BJ (cell line): ENCODE measurements at places on chromosomes 1 and 21.

DNA sequence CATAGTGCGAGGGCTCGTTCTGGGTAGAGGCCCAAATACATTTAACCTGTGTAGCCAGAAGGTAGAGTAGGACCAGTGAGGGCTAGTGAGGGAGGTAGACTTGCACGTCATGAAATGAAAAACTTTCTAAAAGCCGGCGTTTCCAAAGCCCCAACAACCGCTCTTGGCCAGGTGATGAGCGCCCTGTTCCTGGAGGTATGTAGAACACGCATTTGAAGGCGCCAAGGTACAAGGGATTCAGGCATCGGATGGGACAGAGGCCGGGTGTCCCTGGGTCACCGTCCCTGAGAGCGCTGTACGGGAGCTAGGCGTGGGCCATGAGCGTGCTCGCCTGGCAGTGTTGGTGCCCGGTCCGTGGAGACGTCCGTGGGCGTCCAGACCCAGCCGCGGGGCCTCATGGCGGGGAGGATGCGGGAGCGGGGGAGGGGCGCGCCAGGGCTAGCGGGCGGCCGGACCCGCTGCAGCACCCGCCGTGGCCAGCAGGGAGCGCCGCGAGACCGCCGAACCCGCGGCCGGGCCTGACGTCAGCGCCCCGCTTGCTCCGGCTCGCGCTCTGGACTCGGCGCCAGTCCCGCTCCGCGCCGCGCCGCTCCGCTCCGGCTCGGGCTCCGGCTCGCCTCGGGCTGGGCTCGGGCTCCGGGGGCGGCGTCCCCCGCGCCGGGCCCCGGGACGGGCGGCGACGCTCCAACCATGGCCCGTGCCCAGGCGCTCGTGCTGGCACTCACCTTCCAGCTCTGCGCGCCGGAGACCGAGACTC, at the start of gene PTPRU:
PTPRU (plus strand) TSS at position 568 of the 757 bp plus-strand sequence; CDS start at position 691, 123 bp downstream.
- no peak for DNase-seq

DNA sequence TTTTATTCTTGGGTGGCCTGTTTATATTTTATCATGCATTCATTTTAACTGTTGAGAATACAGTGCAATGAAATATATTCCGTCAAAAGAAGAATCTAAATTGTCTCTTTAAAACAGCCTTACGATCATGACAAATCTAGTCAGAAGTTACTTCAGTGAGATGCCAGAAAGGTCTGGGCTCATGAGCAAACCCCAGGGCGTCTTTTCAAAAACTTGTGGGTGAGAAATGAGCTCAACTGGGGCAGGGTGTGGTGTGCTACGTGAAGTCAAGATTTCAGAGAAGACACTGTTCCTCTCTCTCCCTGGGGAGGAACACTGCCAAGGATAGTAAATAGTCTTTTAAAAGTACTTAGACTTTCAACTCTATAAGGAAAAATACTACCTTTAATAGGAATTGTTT, 13.4 kb upstream of the UAP1 start:
- peak; percentile 84 for DNase-seq

DNA sequence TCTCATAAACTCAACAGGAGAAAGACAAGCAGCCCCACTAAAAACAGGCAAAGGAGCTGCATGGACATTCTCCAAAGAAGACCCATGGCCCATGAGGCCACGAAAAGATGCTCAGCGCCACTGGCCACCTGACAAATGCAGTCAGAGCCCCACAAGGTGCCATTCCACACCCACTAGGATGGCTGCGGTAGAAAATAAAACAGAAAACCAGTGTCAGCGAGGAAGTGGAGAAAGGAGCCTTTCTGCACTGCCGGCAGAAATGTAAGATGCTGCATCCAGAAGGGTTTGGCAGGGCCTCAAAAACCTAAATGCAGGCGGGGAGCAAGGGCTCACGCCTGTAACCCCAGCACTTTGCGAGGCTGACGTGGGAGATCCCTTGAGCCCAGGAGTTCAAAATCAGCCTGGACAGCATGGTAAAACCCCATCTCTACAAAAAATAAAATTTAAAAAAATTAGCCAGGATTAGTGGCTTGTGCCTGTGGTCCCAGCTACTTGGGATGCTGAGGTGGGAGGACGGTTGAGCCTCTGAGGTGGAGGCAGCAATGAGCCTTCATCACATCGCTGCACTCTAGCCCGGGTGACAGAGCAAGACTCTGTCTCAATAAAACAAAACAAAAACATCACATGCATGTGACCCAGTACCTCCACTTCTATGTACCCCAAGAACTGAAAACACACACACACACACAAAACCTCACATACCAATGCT, 4.2 kb downstream of the WNT9A start:
- no peak for DNase-seq

DNA sequence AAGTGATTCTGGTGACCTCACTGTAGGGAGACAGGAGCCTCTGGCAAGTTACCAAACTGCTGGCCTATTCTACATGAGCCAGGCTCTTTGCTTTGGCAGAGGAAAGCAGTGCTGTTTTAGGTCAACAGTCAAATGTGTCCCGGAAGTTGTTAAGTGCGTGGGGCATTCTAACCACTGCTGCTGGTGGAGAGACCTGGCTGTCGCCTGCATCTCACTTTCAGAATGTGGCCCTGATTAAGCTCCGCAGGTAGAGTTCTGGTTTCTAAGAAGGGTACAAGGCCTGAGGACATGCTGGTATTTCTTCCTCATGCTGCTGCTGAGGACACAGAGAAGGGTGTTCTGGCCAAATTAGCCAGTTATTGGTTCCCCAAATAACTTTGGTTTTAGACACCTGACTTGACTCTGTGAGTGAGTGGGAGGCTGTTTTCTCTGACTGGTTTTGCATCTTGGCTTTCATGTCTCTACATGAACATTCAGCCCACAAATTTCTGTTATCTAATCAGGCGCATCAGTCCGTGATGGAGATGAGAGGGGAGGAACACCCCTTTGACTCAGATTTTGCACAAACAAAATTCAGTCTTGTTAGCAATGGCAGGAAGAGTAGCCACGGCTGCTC, 120.8 kb downstream of the LMO4 start:
- DNase-seq: no peak

GRCh38 chr1:48002142-48002541, 5.0 kb upstream of the TRABD2B start:
- DNase-seq: no peak

- DNase-seq: no peak
These were observed 27.8 kb upstream of the CCSAP start for GRCh38 chr1:229370601-229371021.

GRCh38 chr1:89312572-89312971, 39.9 kb upstream of the GBP5 start:
- DNase-seq: no peak

GRCh38 chr1:38004284-38005108, 818 bp downstream of the FHL3 start:
- DNase-seq: no peak

DNA sequence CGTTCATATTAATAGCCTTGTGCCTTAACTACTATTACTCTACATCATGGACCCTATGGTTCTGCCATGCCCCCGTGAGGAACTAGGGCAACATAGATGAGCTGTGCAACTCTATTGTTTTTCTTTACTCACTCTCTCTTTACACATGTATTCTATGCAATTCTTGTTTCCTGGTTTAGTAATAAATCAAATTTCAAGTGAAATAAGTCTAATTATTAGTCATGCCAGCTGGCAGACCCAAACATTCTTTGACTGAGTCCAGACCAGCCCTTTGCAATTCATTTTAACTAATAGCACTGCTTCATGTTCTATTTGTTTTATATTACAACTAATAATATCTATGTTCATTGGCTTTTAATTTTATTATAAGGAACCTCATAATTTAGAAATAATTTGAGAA, 789.3 kb upstream of the ADAMTS5 start:
- DNase-seq: no peak

DNA sequence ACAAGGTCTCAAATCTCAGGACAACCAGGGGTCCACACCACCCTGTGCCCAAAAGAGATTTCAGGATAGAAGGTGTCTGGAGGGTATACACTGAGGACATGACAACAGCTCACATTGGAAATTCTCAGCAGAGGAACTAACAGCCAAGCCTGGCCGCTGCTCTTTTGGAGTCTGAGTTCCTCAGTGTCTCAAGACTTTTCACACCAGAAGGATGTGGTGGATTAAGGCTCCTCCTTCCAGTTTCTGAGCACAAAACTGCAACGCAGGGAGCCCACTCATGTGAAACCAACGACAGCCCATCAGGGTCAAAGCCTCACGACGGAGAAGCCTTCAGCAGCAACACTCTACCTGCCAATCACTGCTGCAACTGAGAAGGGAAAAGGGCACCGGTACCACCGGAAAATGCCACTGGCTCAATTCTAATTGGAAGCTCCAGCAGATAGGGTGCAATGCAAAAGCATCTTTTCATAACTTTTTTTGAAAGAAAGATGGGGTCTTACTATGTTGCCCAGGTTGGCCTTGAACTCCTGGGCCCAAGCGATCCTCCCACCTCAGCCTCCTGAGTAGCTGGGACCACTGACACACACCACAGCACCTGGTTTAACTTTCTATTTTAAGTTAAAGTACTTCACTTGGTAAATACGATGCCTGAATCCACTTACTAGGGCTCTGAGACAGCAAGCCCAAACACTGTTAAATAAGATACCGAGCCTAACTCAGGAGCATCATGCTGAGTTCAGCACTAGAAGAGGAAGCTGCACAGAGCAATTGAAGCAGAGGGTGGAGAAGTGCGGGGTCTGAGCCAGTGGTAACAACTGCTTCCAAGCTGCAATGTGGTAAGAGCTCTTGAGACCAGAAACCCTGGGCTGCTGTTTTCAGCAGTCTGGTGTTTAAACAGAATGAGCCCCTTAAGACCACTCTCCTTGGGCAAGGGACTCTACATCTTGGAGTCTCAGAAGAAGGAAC, 7.8 kb downstream of the CAPZB start:
- DNase-seq: no peak

GRCh38 chr1:47565092-47565491, 127.2 kb downstream of the FOXD2 start:
- no peak for DNase-seq

- no peak for DNase-seq
These were observed 122.0 kb downstream of the IGSF21 start for GRCh38 chr1:18229625-18230024.

DNA sequence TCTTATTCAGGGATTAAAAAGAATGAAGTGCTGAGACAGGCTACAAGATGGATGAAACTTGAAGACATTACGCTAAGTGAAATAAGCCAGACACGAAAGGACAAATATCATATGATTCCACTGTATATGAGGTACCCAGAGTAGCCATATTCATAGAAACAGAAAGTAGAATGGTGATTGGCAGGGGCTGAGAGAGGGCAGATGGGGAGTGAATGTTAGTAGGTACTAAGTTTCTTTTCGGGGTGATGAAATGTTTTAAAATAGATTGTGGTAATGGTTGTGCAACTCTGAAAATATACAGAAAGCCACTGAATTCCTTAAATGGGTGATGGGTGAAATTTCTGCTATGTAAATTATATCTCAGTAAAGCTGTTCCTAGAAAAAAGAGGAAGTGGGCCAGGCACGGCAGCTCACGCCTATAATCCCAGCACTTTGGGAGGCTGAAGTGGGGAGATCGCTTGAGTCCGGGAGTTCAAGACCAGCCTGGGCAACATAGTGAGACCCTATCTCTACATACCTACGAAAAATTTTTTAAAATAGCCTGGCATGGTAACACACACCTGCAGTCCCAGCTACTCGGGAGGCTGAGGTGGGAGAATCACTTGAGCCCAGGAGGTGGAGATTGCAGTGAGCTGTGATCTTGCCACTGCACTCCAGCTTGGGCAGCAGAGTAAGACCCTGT, 15.9 kb downstream of the SLC27A3 start:
- DNase-seq: peak; percentile 75

DNA sequence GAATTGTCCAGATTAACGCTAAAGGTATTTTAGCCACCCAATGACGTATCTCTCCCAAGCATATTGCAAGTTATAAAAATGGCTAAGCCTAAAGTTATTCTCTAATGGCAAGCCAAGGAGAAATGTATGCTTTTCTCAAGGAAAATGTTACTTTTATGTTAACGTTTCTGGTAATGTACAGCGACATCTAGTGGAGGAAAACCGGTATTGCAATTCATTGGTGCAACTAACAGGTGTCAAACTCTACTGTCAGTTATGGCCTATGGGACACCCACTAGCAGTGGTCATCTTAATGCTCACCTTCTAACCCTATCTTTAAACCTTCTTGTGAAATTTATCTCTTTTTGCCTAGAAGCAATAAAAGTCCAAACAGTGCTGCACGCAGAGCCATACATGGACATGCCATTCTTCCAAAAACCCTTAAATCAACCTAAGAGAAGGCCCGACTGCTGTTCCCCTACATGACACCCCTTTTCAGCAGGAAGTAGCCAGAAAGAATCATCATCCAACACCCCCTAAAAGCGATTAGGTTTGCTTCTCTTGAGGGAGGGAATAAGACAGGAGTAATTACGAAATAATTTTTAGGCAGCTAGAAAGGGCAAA, 68.7 kb upstream of the LRIF1 start:
- no peak for DNase-seq

- DNase-seq: no peak
These were observed 138.4 kb upstream of the ZP4 start for GRCh38 chr1:238029126-238029525.

DNA sequence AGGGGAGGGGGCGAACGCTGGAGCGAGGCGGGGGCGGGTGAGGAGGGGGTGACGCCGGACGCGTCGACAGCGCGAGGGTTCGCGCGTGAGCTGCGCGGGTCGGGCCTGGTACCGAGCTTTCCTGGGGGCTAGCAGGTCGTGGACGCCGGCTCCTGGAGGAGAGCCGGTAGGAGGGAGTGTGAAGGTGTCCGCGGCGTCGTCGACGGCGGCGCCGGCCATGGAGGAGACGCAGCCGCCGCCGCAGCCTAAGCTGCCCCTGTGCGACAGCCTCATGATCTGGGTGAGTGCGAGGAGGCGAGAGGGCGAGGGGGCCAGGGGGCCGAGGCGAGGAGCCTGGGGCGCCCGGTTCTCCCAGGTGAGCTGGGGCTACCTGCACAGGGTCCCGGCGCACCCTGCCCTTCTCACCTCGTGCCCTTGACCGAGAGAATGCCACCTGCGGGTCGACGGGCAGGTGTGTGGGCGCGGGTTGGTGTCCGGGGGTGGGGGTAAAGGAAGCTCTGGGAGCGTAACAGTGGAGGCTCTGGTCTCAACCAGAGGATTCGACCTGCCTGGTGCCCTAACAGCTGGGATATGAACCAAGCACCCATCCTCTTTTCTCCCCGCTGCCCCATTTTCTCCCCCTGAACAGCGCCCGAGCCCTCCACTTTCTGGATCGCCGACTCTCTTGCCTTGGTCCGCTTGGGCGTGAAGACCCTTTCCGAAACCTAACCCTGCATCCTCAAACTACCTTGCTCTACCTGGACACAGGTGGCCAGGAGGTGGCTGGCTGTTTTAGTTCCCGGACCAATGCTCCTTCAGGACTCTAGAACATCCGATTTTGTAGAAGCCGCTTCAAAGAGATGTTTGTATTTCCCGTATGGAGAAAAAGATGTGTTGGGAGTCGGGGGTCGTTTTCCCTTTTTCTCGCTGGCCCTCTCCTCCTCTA, at the start of gene HOOK1:
HOOK1 (plus strand) TSS at position 49 of the 925 bp plus-strand sequence; CDS start at position 218, 169 bp downstream.
- no peak for DNase-seq

GRCh38 chr1:154879038-154879421, 8.9 kb upstream of the KCNN3 start:
- no peak for DNase-seq

DNA sequence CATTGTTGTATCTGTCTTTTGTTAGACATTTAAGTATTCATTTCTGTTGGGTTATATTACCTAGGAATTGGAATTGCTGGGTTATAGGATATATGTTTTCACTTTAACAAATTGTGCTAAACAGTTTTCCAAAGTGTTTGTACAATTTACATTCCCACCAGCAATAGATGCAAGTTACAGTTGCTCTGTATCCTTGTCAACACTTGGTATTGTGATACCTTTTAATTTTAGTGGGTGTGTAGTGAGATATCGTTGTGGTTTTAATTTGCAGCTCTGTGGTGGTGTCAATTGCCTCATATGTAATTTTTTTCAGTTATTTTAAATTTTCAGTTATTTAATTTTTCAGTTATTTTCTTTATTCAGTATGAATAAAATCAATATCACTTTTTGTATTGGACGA, 7.4 kb upstream of the DPH5 start:
- DNase-seq: no peak

- no peak for DNase-seq
These were observed 33.5 kb upstream of the TTC34 start for GRCh38 chr1:2834741-2835564.
